ENCODE measurements at places on chromosomes 2 and 18. TPM values are rescaled to one million over a fixed set of nuclear protein-coding genes. Genes with fewer than 3 reads are reported as not detected.

The ANTXR1 gene
- total RNA-seq: 50.0 TPM

The WDSUB1 gene
- total RNA-seq: 7.3 TPM

The TUBA3E gene
- total RNA-seq: not detected

The COL3A1 gene
- 115 TPM for total RNA-seq

Measured in subcutaneous adipose tissue (tissue), 4 donors.